Stimulated activated CD4-positive, alpha-beta T cell treated with anti-CD3 and anti-CD28 coated beads, Interleukin-12 subunit alpha, Interleukin-12 subunit beta, amount 100 ng/mL, for 48 hours (primary cell): ENCODE measurements at places on chromosomes 2 and 18.

DNA sequence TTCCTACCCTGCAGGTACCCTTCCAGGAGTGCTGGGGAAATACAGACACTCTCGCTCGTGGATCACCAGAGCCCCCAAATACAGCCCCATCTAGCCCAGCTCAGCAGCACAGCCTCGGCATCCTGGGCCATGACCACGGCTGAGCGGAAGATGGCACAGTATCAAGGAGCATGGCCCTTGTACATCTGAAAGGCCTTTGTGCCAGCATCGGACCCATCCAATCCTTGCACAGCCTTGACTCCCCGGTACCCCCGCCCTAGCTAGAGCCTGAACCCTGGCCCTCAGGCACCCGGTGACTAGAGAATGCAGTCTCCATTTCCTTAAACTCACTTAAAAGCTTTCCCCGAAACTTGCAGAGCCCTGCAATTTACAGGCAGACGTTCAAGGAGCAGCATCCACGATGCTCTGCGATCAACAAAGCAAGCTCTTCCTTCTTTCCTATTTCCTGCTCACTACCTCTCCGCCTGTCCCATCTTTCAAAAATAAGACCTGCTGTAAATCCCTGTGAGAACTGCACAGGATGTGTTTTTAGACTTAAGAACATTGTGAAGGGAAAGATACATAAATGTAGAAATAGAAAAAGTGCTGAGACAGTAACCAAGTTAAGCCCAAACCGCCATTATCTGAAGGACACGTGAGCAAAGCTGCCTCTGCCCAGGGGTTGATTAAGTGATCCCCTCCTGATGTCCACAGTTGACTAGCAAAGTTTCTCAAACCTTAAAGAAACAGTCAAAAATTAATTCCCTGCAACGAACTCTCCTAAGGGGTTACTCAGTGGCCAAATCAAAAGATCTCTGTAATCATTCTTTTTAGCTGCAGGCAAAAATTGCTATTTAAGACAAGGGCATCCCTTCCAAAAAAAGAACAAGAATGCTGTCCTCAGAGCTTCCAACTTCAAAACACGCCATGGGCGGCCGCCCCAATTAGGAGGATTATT lies 48.5 kb downstream of the ZNF516 start:
- DNase-seq: no peak

DNA sequence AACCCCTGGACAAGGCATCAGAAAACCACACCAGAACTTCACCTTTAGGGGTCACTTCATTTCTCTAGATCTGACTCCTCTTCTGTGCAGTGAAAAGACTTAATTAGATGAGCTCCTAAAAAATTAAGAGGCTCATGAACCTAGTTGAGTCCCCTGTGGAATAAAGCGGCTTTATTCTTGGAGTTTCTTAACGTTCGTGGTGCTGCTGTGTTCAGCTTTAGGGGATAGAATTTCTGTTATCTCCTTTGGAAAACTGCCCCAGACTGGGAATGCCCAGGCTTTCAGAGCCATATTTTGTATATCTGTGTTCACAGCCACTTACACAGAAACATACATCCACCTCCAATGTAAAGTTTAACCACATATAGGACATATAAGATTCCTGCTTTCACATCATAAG lies 165.8 kb downstream of the ANTXR1 start:
- no peak for DNase-seq

DNA sequence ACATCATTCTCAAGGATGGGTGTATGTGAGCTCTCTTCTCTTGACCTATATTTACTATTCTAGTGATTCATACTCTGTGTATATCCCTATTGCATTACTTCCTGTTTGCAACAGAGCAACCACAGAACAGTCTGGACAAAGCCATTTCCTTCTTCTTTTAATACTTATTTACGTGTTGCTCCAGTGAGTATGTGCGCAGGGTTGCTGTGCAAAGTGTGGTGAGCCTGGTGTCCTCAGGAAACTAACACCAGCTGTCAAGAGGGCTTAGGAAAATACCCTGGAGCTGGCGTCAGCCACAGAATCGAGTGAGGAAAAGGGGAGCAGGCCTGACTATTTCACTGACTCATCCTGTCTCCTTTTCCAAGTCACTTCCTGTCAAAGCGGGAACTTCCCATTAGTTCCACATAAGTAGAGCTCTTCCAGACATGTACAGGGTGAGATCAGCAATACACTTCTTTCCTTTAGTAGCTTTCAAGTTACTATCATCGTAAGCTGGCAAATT lies 214.1 kb upstream of the COPS8 start:
- no peak for DNase-seq

- DNase-seq: no peak
These were observed 7.3 kb upstream of the WDR33 start for GRCh38 chr2:127818241-127818640.

DNA sequence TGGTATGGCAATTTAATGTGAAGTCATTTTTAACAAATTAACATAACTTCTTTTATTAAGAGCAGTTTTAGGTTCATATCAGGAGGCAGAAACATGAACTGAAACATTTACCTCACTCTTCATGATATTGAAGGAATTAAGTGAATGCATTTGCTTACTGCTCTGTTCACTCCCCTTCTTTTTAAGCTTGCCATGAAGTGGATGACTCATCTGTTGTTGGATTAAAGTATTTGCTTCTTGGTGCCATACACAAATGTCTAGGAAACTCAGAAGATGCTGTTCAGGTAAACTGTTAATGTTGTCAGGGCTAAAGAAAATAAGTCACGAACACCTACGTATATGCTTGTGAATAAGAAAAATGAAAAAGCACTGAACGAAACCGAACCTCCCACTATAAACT lies 10.2 kb upstream of the CABYR start:
- DNase-seq: no peak

DNA sequence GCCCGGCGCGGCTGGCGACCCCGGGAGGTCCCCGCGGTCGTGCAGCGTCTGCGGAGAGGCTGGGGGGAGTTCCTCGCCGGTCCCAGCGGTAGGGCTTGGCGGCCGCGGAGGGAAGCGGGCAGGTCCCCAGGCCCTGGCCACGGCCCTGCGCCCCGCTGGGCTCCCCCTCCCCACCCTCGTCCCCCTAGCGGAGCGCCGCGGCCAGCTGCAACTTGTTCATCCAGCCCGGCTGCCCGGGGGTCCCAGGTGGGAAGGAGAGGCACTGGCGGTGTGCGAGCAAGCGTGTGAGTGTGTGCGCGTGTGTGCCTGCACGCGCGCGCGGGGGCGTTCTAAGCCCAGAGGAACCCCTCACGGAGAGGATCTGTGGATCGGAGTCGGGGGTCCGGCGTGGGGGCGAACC lies 1.3 kb downstream of the PTPRM start:
- no peak for DNase-seq

DNA sequence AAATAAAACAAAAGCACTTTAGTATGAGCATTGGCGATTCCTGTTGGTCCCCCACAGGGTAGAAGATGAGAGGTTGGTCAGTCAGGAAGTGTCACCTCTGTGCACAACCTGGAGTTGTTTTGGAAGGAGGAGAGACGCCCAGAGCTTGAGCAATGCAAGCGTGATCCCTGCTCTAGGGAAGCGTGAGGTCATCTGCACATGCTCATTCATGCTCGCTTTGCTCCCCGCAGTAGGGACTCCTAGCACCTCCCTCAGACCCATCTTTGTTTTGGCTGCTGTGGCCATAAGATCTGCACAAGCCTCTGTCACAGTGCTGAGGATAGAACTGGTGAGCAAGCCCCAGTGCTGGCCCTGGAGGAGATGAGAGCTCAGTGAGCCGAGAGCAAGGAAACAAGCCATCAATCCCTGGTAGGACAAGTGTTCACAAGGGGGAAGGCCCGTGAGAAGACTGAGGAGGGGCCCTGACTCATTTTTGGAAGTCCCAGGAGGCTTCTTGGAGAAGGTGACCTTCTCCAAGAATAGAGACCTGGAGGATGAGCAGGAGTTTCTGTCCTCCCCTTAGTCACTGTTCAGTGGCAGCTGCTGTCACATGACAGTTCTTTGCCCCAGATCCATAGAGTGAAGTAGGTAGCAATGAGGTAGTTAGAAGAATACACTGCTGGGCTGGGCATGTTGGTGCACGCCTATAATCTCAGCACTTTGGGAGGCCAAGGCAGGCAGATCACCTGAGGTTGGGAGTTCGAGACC lies 13.3 kb upstream of the ATP8B1 start:
- no peak for DNase-seq
